Naive B cell (primary cell): ENCODE measurements at places on chromosomes 1 and 21.

GRCh38 chr1:186511761-186512637 is 51.1 kb upstream of the PDC start:
- peaks cover 28% of the 10 kb centered on the region for H3K4me1 ChIP-seq
- peak overlapping the region; percentile 71 for H3K27ac ChIP-seq
- DNase-seq: peak; percentile 31

DNA sequence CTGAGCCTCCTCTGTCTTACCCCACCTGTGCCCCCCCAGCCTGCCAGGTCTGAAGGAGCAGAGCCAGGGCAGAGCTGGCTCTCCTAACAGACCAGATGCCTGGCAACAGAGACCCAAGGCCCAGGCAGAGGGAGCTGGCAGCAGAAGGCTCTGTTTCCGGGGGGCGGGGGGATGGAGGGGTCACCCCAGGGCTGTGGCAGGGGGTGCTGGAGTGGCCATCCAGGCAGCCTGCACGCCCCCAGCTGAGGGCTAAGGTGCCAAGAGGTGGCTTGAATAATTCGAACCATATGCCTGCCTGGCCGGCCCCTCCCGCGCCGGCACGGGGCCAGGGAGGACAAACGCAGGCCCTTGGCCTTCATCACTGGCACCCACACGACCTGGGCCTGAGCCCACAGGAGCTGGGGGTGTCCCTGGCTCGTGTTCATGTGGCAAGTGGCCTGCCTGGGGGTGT is 16.0 kb upstream of the PLEKHG5 start:
- H3K4me3 ChIP-seq: no peak overlapping the region
- no peak for DNase-seq
- no peaks in the 10 kb centered on the region for H3K27me3 ChIP-seq
- H3K36me3 ChIP-seq: no peaks in the 10 kb centered on the region
- peaks cover 5% of the 10 kb centered on the region for H3K4me1 ChIP-seq

- no peak overlapping the region for H3K27ac ChIP-seq
- H3K27me3 ChIP-seq: no peaks in the 10 kb centered on the region
- no peak overlapping the region for H3K4me3 ChIP-seq
- peaks cover 22% of the 10 kb centered on the region for H3K4me1 ChIP-seq
Measured at GRCh38 chr1:8862528-8862927, 16.0 kb downstream of the ENO1 start.

DNA sequence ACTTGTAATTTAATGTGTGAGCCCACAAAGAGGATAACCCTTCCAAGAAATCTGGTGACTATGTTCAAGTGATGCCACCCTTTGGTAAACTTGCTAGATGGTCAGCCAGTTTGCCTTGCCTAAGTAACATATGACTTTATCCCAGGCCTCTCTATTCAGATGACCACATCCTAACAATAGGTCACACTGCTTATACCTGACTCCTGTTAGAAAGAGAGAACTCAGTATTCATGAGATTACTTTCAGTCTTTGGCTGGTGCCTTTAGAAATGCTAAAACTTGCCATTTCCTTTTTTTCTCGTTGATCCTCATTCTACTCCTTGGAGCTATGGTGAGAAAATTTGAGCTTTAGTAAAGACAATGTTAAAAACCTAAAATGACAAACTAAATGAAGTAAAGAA is 28.5 kb upstream of the SERBP1 start:
- no peaks in the 10 kb centered on the region for H3K27me3 ChIP-seq
- H3K27ac ChIP-seq: no peak overlapping the region
- no peaks in the 10 kb centered on the region for H3K4me1 ChIP-seq
- H3K36me3 ChIP-seq: no peaks in the 10 kb centered on the region

- no peak overlapping the region for H3K27ac ChIP-seq
- DNase-seq: no peak
- H3K4me3 ChIP-seq: no peak overlapping the region
- peaks cover 7% of the 10 kb centered on the region for H3K4me1 ChIP-seq
- no peaks in the 10 kb centered on the region for H3K27me3 ChIP-seq
- H3K36me3 ChIP-seq: peaks cover 28% of the 10 kb centered on the region
Measured at GRCh38 chr21:44382536-44382935, 29.1 kb downstream of the TRPM2 start.

GRCh38 chr1:155297384-155297783 is 3.9 kb downstream of the PKLR start:
- no peak for DNase-seq
- H3K27me3 ChIP-seq: peaks cover 41% of the 10 kb centered on the region
- H3K36me3 ChIP-seq: no peaks in the 10 kb centered on the region

DNA sequence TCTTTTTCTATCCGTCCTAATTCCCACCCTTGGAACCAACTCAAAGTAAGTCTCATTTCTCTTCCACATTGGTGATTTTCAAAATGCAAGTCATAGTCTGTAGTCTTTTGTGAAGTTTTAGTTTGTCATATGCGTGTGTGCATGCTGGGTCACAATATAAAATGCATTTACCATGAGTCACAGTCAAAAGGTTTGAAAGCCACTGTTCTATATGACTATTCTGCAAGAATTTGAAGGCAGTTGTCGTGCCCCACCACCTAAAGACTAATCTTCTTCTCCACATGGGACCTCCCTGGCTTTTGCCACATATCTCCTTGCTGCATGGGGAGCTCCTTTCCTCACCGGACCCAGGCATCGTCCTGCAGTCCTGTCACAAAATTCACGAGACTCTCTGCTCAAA is 1.6 kb downstream of the STPG1 start:
- peaks cover 39% of the 10 kb centered on the region for H3K4me1 ChIP-seq
- H3K27me3 ChIP-seq: no peaks in the 10 kb centered on the region
- no peaks in the 10 kb centered on the region for H3K36me3 ChIP-seq
- H3K27ac ChIP-seq: no peak overlapping the region
- DNase-seq: no peak
- H3K4me3 ChIP-seq: no peak overlapping the region

- H3K36me3 ChIP-seq: no peaks in the 10 kb centered on the region
- no peak for DNase-seq
- no peaks in the 10 kb centered on the region for H3K4me1 ChIP-seq
- H3K27me3 ChIP-seq: no peaks in the 10 kb centered on the region
- H3K4me3 ChIP-seq: no peak overlapping the region
- peak overlapping the region; percentile 94 for H3K27ac ChIP-seq
Measured at GRCh38 chr1:67648582-67649326, 36.2 kb upstream of the GADD45A start.

- H3K4me1 ChIP-seq: peaks cover 10% of the 10 kb centered on the region
- H3K27me3 ChIP-seq: no peaks in the 10 kb centered on the region
- no peaks in the 10 kb centered on the region for H3K36me3 ChIP-seq
- no peak overlapping the region for H3K4me3 ChIP-seq
- DNase-seq: no peak
Measured at GRCh38 chr1:174726167-174726879, 273.4 kb upstream of the CACYBP start.

DNA sequence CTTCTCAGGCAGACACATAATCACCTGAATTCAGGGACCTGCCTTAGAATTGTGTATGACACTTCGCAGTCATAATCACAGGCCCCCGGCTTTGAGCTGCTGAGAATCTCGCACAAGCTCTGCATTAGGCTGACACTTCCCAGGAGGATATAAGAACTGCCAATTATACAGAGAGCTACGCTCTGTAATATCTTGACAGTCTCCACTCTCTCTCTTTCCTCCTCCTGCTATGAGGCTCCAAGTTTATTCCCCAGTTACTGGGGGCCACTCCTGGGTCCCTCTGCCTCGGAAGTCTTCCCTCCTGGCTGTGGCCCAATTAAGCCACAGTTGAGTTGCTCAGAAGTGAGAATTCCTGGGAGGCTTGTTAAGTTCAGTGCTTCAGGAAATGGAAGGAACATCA is 42.7 kb downstream of the EBNA1BP2 start:
- no peak overlapping the region for H3K4me3 ChIP-seq
- H3K27ac ChIP-seq: no peak overlapping the region
- peaks cover 33% of the 10 kb centered on the region for H3K27me3 ChIP-seq
- no peak for DNase-seq

- H3K27ac ChIP-seq: no peak overlapping the region
- no peak for DNase-seq
- peaks cover 3% of the 10 kb centered on the region for H3K4me1 ChIP-seq
- H3K4me3 ChIP-seq: no peak overlapping the region
Measured at GRCh38 chr1:26009796-26010447, 11.7 kb upstream of the EXTL1 start.

GRCh38 chr1:208923456-208923855 is 660.1 kb upstream of the CAMK1G start:
- no peak overlapping the region for H3K27ac ChIP-seq
- no peaks in the 10 kb centered on the region for H3K36me3 ChIP-seq
- H3K27me3 ChIP-seq: no peaks in the 10 kb centered on the region
- H3K4me3 ChIP-seq: no peak overlapping the region
- DNase-seq: no peak

DNA sequence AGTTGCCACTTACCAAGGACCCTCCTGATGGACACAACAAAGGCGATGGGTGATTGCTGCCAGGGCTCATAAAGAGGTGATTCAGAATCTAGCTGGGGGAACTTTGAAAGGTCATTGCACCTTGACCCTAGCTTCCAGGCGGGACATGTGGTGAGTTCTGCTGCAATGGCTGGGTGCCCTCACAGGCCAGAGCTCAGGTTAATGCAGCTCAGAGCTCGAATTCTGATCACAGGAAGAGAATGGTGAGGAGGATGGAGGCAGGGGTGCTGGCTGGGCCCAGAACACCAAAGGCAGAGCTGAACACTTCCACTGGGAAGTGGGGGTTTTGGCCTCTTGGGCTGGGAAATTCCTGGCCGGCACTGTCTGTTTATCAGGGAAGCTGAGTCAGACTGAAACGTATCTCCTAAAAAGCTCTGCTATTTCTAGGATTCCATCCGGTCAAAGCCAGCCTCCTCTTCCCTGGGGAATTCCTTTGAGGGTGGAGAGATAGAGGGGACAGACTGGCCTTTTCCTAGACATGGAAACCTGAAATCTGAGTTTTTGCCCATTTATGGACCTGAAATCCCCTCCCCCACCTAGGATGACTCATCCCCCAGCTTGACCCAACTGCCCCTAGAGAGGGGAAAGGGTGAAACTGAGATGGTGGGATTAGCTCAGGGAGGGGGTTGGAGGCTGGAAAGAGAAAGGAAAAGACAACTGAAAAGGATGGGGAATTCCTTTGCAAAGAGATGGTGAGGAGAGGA is 27.2 kb downstream of the NUAK2 start:
- H3K36me3 ChIP-seq: no peaks in the 10 kb centered on the region
- H3K4me1 ChIP-seq: peaks cover 55% of the 10 kb centered on the region
- no peak overlapping the region for H3K4me3 ChIP-seq
- DNase-seq: no peak
- H3K27ac ChIP-seq: peak overlapping the region; percentile 84
- H3K27me3 ChIP-seq: no peaks in the 10 kb centered on the region

DNA sequence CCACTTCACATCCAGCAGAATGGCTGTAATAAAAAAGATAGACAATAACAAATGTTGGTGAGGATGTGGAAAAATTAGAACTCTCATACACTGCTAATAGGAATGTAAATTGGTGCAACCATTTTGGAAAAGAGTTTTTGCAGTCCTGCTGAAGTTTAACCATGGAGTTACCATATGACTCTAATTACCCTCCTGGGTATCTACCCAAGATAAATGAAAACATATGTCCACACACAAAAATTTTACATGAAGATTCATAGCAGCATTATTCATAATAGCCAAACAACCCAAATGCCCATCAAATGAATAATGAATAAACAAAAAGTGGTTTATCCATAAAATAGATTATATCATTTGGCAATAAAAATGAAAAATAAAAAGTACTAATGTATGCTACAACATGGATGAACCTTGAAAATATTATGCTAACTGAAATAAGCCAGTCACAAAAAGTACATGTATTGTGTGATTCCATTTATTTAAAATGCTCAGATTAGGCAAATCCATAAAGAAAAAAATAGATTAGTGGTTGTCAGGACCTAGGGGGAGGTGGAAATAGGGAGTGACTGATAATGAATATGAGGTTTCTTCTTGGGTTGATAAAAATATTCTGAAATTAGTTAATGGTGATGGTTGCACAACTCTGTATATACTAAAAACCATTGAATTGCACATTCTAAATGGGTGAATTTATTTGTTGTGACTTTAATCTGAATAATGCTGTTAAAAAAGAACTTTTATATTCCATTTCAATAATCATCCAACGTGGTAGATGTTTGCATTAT is 26.4 kb downstream of the C4BPA start:
- no peak overlapping the region for H3K27ac ChIP-seq
- H3K4me3 ChIP-seq: no peak overlapping the region
- no peak for DNase-seq

DNA sequence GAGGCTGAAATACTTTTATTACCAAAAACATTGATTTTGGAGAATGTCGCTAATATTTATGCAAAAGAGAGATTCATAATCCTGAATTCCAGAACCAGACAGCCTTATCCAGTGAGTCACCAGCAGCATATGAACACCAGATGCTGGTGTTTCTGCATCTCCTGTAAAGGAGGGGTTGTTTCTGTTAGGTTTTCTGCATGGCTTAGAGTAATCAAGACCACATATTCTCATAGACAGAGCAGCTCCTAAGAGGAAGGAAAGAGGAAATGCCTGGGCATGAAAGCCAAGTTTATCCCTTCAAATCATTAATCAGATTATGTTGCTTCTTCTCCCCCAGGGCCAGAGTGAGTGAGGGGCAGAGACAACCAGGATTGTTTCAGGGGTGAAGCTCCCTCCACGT is 86.2 kb downstream of the NGF start:
- no peak for DNase-seq
- H3K27ac ChIP-seq: no peak overlapping the region
- no peak overlapping the region for H3K4me3 ChIP-seq
- H3K4me1 ChIP-seq: no peaks in the 10 kb centered on the region
- no peaks in the 10 kb centered on the region for H3K27me3 ChIP-seq

GRCh38 chr1:166174108-166174507 is 7.3 kb upstream of the FAM78B start:
- no peaks in the 10 kb centered on the region for H3K36me3 ChIP-seq
- DNase-seq: no peak
- no peak overlapping the region for H3K4me3 ChIP-seq

GRCh38 chr1:29425631-29426030 is 189.3 kb downstream of the PTPRU start:
- no peak overlapping the region for H3K4me3 ChIP-seq
- H3K36me3 ChIP-seq: no peaks in the 10 kb centered on the region
- no peak overlapping the region for H3K27ac ChIP-seq
- H3K4me1 ChIP-seq: no peaks in the 10 kb centered on the region
- DNase-seq: no peak
- peaks cover 43% of the 10 kb centered on the region for H3K27me3 ChIP-seq

DNA sequence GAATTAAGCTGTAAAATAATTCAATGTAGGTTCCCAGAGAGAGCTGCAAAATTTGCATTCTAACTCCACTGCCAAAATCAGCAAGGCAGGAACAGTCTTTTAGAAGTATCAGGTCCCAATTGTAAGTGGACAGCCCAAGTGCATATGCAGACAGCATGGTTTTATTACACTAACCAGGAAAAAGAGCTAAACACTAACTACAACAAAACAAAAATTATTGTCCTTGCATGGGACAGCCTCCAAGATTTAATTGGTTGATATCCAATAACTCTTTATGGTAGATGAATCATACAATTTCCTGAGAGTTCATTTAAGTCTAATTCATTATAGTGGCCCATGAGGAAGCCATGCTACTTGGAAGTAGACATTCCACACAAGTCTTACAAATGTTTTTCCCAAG is 154.3 kb upstream of the ZNF648 start:
- no peak overlapping the region for H3K4me3 ChIP-seq
- H3K27ac ChIP-seq: no peak overlapping the region
- peaks cover 8% of the 10 kb centered on the region for H3K36me3 ChIP-seq
- no peak for DNase-seq
- H3K27me3 ChIP-seq: peaks cover 26% of the 10 kb centered on the region
